ENCODE measurements at places on chromosomes 7 and 10. TPM values are rescaled to one million over a fixed set of nuclear protein-coding genes. Genes with fewer than 3 reads are reported as not detected.

- DNase-seq: no peak
Measured at GRCh38 chr10:18359812-18360211, 219.6 kb downstream of the CACNB2 start.

GRCh38 chr7:80387634-80388193, 124.2 kb downstream of the GNAT3 start:
- no peak for DNase-seq

- DNase-seq: no peak
Measured at GRCh38 chr7:73901231-73901822, 40.4 kb downstream of the TMEM270 start.

- no peak for DNase-seq
Measured at GRCh38 chr7:9709216-9709615, 1264.5 kb upstream of the PHF14 start.

GRCh38 chr7:42722716-42723115, 189.2 kb downstream of the C7orf25 start:
- no peak for DNase-seq

- DNase-seq: no peak
Measured at GRCh38 chr7:98733036-98733435, 116.0 kb downstream of the NPTX2 start.

GRCh38 chr10:119896937-119897770, 4.6 kb downstream of the SEC23IP start:
- DNase-seq: peak; percentile 84

- no peak for DNase-seq
Measured at GRCh38 chr7:85021101-85021704, 165.7 kb downstream of the SEMA3D start.

GRCh38 chr7:139825666-139826290, 3.3 kb upstream of the TBXAS1 start:
- DNase-seq: no peak

- DNase-seq: no peak
Measured at GRCh38 chr7:95590387-95591248, 5.7 kb downstream of the PDK4 start.

DNA sequence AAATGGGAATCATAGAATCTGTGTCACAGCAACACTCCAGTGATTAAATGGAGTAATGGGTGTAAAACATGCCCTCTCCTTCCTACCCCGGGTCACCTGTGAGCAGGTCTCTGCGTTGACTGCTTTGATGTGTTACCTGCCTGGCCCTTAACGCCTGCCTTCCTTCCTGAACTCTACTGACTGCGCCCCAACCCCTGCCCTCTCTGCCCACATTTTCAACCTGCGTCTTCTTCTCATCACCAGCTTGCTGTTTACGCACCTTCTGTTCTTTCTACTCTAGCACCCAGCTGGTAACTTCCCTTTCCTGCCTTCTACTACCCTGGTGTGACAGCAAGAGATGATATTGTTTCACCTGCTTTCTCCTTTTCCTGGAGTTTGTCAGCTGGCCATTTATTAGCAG, 303.0 kb upstream of the LRGUK start:
- DNase-seq: no peak

- no peak for DNase-seq
Measured at GRCh38 chr10:49740346-49741107, 21.6 kb downstream of the OGDHL start.

DNA sequence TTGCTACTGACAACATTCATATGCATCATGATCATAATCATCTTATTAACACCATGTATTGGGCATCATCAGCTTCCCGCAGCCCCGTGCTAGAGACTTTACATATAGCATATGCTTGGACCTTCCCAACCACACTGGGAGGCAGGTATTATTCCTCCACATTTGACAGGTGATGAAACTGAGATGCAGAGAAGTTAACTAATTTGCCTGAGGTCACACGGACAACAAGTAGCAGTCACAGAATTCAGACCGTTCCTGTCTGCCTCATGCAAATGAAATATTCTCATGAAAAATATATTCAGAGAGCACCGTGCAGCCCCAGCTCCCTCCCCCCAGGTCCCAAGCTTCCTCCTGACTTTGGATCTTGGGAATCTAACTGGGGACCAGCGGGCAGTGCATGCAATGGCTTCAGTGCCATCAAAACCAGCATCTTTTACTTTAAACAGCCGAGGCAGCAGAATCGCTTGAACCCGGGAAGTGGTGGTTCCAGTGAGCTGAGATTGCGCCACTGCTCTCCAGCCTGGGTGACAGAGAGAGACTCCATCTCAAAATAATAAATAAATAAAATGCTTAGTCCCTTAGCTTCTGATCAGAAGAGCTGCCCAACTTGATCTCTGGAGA, 112.2 kb upstream of the GPR26 start:
- DNase-seq: no peak

DNA sequence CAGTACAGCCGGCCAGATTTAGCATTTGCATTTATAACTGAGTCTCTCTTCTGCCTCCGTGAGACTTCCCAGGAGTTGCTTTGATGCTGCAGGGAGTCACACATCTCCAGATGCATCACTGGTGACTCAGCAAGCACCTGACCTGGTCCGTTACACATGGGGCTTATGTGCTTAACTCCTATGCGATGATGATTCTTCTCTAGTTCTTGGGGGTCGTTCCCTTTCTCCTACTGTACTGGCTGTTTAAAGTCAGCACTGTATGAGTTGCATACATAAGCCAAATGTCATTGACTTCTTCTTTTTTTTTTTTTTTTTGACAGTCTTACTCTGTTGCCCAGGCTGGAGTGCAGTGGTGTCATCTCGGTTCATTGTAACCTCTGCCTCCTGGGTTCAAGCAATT, 13.0 kb upstream of the AKR1E2 start:
- DNase-seq: no peak

- no peak for DNase-seq
Measured at GRCh38 chr10:28765641-28766040, 88.3 kb downstream of the BAMBI start.

- no peak for DNase-seq
Measured at GRCh38 chr10:72146071-72146470, 57.7 kb upstream of the SPOCK2 start.

GRCh38 chr7:52120912-52121311, 804.3 kb upstream of the COBL start:
- DNase-seq: no peak

DNA sequence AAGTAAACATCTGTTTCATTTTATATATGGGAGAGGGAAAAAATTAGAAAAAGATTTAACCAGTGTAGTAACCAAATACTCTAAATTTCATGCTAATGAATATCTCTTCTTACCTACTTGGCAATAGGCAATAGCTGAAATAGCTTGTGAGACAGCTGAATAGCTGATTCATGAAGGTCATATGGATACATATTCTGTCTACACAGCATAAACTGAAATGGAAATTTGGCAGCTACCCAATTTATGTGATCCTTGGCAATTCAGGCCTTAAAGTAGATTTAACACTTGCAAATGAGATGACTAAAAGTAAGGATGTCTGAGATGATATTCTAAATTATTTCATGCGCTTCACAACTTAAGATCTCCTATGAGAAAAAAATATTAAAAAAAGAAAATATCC, 261.2 kb upstream of the SEMA3A start:
- DNase-seq: no peak

- DNase-seq: no peak
Measured at GRCh38 chr7:71509381-71509780, 377.4 kb downstream of the GALNT17 start.

GRCh38 chr10:4316161-4316810, 509.7 kb upstream of the AKR1E2 start:
- no peak for DNase-seq

DNA sequence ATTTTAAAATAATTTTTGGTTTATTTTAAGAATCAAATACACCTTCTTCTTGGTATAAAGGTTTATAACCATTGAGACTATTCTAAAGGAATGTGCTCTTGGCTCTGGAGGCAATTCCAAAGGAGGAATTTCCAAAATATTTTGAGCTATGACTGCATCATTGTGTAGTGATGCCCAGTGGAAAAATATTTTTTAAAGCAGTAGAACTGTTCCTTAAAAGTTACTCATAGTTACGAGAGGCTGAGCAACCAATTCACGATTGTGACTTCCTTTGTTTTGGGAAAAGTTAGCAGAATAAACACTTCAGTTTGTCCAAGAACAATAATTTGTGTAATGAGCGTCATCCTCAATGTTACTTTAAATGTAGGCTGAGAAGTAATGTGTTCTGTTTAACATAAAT, 233.6 kb downstream of the BAMBI start:
- DNase-seq: no peak

DNA sequence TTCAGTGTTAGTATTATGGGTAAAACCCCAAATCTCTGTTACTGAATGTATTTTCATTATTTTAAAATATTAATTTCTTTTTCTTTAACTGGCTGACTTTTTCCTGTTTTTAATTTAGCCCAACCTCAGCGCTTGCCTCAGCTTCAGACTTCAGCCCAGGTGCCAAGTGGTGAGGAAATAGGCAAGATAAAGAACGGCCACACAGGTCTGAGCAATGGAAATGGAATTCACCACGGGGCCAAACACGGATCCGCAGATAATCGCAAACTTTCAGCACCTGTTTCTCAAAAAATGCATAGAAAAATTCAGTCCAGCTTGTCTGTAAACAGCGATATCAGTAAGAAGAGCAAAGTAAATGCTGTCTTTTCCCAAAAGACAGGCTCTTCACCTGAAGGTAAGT, 57.5 kb downstream of the MDFIC start:
- DNase-seq: peak; percentile 19

DNA sequence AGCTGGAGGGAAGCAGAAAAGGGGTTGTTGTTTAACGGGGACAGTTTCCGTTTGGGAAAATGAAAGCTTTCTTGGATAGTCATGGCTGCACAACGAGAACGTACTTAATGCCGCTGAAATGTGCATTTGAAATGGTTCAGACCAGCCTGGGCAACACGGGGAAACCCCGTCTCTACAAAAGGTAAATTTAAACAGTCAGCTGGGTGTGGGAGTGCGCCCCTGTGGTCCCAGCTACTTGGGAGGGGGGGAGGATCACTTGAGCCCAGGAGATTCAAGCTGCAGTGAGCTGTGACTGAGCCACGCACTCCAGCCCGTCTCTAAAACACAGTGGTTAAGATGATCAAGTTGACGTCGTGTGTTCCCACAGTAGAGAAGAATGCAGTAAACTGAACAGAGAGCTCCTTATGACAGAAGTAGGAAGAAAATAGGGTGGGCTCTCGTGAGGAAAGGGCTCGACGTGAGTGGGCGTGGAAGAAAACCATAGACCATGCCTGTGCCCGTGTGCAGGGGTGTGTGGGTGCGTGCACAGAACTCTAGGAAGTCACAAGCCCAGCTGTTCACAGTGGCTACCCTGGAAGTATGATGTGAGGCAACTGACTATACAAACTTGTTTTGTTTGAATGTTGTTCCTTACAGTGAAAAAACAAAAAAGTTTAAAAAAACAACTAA, 4.1 kb upstream of the FUOM start:
- no peak for DNase-seq

DNA sequence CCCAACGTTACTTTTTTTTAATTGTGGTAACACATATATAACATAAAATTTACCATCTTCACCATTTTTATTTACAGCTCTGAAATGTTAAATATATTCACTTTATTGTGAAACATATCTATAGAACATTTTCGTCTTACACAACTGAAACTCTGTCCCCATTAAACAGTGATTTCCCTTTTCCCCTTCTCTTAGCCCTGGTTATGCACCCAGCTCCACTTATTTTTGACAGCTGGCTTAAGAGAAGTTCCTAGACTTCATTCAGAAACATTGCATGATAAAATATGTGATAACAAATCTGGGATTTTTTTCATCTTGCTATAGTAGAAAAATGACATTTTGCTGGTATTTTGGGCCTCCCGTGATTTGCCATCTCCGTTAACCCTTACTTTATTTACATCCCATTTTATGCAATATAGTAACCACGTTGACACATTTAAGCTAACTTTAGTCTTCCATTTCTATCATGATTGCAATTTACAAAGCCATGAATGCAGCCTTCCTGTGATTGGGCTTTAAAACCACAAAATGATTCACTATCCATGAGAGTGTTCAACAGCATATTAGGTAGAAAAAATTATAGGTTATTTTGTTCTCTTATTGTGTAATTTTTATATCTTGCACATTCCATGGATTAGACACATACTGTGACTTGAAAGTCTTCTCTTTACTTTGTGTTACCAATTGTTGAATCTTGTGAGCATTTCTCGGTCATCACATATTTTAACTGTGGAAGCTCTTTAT, 139.6 kb downstream of the SND1 start:
- no peak for DNase-seq

DNA sequence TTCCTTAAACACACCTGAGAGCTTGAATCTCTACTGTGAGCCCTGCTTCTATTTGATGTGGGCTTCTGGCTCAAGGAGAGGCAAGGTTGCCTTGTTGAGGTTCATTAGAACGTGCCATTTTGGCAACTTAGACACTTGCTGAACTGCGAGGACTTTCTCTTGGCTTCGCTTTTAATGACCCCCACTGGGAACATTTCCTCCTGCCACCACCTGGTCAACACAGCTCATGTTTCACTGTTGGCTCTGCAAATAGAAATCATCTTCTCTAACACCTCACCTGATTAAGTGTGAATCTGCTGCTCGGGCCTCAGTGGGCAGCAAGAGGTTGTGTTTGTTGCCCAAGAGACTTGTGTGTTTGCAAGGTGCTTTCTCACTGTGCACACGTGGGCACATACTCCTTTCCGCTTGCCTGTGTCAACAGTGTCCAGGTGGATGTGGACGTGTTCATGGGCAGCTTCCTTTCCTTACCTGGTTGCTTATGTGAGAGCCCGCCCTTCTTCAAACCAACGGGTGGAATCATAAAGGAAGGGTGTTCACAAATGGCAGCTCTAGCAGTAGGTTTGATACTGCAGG, 147.0 kb downstream of the NRP1 start:
- DNase-seq: no peak

GRCh38 chr7:104208421-104208780, 588 bp upstream of the ORC5 start:
- DNase-seq: no peak

GRCh38 chr10:26215396-26215934, 1.1 kb upstream of the GAD2 start:
- DNase-seq: no peak

HABP2 gene
- total RNA-seq: 296 TPM

CCNJ gene
- 4.7 TPM for total RNA-seq

GSTK1 gene
- 252 TPM for total RNA-seq

EPO gene
- not detected for total RNA-seq

DLX5 gene
- not detected for total RNA-seq

MYO3A gene
- 0.06 TPM for total RNA-seq

SKIDA1 gene
- total RNA-seq: 1.2 TPM

ASZ1 gene
- total RNA-seq: not detected

COL28A1 gene
- 5.1 TPM for total RNA-seq

MRPL43 gene
- 104 TPM for total RNA-seq

PTPRZ1 gene
- total RNA-seq: 2.2 TPM

UCN3 gene
- 0.58 TPM for total RNA-seq

KNDC1 gene
- total RNA-seq: 5.2 TPM

KLLN gene
- total RNA-seq: 0.69 TPM

TRPV5 gene
- total RNA-seq: not detected

Measured in mucosa of gallbladder (tissue), 1 donor.